Brain microvascular endothelial cell (primary cell): ENCODE measurements at places on chromosomes 2 and 18.

- no peak for DNase-seq
Observed at GRCh38 chr18:6639305-6639704, 90.2 kb upstream of the ARHGAP28 start.

- DNase-seq, result no peak
Observed at GRCh38 chr18:79420033-79420745, 24.5 kb downstream of the NFATC1 start.

- DNase-seq, result peak; percentile 55
Observed at GRCh38 chr2:237744613-237745249, 53.8 kb upstream of the RBM44 start.

- no peak for DNase-seq
Observed at GRCh38 chr18:37445368-37445767, 120.2 kb downstream of the CELF4 start.

- DNase-seq, result no peak
Observed at GRCh38 chr2:82879803-82880202, 1579.3 kb downstream of the SUCLG1 start.

GRCh38 chr2:69340101-69340775 is 46.8 kb downstream of the GFPT1 start:
- peak; percentile 12 for DNase-seq

DNA sequence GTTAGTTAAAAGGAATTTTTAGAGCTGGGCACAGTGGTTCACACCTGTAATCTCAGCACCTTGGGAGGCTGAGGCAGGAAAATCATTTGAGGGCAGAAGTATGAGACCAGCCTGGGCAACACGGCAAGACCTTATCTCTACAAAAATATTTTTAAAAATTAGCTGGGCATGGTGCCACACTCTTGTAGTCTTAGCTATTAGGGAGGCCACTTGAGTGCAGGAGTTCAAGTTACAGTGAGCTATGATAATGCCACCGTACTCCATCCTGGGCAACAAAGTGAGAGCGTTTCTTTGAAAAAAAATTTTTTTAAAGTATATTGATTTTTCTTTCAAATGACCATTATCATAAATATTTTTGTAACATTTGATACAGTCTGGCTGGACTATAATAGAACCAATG is 93.6 kb upstream of the FAM117B start:
- no peak for DNase-seq

DNA sequence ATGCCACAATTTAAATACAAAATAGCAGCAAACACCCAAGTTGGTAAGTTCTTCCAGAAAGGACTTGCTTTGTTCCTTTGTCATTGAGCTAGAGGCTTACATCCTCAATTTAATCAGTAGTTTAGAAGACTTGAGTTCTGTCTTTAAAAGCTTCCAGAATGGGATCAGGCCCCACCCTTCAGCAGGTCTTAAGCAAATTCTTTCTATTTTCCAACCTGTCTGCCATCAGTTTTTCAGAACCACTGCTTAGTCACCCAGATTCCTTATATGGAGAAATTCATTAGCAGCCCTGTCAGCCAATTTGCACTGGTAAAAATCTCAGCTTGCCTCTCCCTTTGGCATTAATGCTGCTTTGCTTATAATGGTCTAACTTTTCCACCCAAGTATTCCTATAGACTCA is 263.6 kb upstream of the HNMT start:
- no peak for DNase-seq

- DNase-seq, result no peak
Observed at GRCh38 chr2:126302043-126302442, 353.9 kb upstream of the GYPC start.

GRCh38 chr2:15926252-15926651 is 14.1 kb upstream of the MYCN start:
- DNase-seq, result no peak

- no peak for DNase-seq
Observed at GRCh38 chr2:88628571-88628939, 1.3 kb upstream of the EIF2AK3 start.

GRCh38 chr18:8366656-8367055 is 242.6 kb upstream of the RAB12 start:
- no peak for DNase-seq

- peak; percentile 6 for DNase-seq
Observed at GRCh38 chr2:73069855-73070642, 1.5 kb downstream of the SFXN5 start.

- DNase-seq, result no peak
Observed at GRCh38 chr2:236618370-236618769, 48.7 kb downstream of the ACKR3 start.

- peak; percentile 63 for DNase-seq
Observed at GRCh38 chr2:223054193-223054781, 2.3 kb downstream of the KCNE4 start.

GRCh38 chr18:12749121-12749520 is 46.3 kb downstream of the PSMG2 start:
- no peak for DNase-seq

DNA sequence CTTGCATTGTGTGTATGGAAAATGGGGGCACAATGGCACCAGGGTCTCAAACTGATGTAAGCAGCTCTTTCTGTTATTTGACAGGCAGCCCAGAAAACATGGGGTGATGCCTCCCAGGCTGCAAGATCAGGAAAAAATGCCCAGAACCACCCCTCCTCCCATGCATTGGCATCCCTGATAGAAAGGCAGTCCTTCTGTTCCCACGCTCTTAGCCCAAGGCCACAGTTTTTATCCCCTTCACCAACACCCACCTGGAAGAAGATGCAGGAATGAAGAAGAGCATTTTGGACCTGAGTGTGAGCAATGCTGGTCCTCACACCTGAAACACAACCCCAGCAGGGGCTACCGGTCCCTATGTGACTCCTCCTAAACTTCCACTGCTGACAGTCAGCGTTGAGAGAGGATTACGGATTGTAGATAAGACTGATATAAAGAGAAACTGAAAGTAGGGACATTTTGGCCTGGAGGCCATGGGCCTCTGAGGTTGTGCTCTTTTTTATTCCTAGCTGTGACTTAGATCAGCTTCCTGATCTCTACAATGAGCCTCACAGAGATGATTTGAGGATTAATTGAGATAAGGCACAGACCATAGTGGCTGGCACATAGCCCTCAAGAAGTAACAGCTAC is 386.0 kb upstream of the ATP5MC3 start:
- DNase-seq, result no peak

DNA sequence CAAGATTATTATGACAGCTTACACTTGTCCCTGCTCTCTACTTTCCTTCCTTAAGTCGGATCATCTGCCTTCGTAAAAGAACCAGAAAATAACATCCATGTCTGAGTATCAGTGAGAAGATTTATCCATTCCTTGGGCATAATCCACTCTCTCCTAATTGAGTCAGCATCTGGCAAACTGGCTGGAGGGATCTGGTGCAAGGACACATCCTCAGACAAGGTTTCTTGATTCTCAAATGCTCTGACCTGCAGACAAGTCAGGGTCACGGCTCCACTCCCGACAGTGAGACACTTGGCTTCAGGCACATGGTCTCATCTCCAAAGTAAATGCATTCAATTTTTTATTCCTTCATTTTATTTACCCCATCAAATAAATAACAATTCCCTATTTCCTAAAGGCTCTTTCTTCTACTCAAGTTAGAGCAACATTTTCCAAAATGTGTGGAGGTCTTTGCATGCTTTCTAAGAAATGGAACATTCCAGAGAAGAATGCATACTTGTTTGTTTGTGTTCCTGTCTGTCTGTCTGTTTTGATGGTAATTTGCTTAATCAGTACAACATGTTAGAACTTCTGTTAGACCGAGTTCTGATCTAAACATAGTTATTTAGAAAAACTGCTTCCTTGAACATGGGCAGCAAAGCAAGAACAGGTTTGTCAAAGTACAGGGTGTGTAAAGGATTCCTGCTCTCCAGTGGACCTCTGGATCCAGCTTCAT is 246.9 kb downstream of the IRS1 start:
- no peak for DNase-seq

DNA sequence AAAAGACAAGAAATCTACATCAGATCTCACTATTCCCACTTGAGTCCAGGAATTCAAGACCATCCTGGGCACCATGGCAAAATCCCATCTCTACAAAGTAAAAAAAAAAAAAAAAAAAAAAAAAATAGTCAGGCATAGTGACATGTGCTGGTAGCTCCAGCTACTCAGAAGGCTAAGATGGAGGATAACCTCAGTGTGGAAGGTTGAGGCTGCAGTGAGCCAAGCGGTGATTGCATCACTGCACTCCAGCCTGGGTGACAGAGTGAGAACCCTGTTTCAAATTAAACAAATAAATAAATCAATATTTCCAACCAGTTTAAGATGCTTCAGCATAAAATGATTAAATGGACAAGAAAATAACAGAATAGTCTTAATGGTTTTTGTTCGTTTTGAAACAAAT is 197.4 kb downstream of the DSEL start:
- DNase-seq, result no peak

DNA sequence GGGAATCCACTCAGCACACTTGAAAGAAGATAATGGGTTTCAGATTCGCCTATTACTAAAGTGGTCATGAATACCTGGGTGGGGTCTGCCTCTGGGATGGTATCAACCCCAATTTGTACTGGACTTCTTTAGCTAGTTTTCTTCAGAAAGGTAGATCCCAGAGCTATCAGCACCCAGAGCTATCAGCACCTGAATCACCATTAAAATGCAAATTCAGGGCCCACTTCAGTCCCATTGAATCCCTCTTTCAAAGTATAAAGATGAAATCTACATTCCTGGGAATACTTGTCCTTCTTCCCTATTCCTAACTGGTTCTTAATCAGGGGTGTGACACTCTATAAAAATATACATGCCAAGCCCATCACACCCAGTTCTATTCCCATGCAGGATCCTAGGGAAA is 914.3 kb downstream of the DCC start:
- no peak for DNase-seq

DNA sequence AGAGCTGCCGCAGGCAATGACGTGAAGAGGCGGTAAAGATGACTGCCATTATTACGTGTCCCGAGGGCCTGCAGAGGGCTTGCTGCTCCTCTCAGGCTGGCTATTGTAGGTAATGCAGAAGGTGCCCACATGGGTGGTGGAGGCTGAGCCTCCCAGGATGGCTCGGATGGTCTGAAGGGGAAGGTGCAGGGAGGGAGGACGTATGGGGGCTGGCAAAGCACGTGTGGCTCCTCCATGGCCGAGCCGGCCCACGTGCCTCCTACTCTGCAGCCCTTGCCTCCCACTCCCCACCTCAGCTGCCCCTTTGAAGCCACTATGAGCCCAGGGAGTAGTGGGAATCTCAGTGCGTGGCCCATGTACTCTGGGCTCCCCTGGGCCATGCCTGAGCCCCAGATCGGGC is 48.9 kb downstream of the EDAR start:
- no peak for DNase-seq

GRCh38 chr18:34738175-34738894 is 28.2 kb downstream of the DTNA start:
- DNase-seq, result peak; percentile 14

DNA sequence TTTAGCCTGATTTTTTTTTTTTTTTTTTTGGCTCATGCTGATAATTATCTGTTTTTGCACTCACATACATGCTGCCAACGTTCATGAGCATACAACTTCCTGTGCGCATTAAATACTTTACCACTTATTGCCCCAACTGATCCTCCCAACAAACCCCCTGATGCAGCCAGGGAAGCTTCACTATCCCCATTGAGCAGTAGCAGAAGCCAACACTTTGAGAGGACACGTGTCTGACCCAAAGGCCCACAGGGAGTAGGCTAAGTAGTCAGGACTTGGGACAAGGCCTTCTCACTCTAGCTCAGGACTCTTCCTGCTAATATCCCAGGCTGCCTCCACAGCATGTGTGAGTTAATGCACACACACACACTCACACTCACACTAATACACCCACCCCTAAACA is 36.2 kb upstream of the MAT2A start:
- no peak for DNase-seq
